ENCODE measurements at places on chromosomes 11 and 22.

DNA sequence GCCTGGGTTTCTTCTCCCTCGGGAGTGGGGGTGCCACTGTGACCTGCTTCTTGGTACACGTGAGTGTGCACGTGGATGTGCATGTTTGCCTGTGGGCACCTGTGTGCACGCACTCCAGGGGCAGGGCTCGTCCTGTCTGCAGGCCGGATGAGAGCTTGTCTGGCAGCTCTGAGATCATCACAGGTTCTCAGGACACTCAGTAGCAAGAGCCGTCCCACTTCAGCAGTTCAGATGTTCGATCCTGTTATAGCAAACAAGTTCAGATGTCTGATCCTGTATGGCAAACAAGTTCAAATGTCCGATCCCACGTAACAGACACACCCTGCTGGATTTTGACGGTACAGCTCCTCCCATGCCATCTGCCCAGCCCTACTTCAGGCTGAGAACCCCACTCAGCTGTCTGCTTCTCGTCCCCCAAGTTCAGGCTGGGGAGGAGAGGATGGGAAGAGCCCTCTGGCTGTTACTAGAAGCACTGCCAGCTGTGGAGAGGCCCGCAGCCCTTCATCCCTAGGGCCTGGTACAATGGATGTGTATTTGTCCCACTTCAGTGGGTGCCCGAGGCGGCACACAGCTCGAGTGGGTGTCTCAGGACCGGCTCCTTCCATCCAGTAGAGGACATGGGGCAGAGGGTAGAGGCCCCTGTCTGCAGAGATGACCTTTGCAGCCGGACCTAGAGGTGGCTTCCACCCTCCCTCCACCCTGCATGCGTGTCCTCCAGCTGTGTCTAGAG is 1126.9 kb downstream of the BRD1 start:
- no peak for DNase-seq

- DNase-seq: no peak
Measured at GRCh38 chr11:44613153-44613552, 47.7 kb downstream of the CD82 start.

DNA sequence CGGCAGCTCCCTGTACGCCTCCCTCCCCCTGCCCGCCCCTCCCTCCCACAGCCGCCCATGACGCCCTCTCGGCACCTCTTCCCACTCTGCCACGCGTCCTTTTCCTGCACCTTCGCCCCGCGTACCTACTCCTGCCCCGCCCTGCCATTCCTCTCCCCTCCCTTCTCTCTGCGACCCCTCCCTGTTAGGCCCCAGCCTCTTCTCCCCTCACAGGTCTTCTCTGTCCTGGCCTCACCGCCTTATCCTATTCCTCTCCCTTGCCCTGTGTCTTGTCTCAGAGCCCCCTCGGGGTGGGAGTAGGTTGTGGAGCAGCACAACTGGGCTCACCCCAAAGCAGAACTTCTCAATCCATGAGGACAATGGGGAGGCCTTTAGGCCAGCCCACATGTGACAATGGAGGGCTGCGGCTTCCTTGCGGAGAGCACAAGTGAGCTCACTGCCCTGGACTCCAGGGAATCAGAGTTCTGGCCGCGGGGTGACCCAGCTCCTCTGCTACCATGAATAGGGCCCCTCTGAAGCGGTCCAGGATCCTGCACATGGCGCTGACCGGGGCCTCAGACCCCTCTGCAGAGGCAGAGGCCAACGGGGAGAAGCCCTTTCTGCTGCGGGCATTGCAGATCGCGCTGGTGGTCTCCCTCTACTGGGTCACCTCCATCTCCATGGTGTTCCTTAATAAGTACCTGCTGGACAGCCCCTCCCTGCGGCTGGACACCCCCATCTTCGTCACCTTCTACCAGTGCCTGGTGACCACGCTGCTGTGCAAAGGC is 539 bp downstream of the SLC35C1 start:
- DNase-seq: no peak

GRCh38 chr11:15617126-15617525 is 502.4 kb downstream of the INSC start:
- no peak for DNase-seq

DNA sequence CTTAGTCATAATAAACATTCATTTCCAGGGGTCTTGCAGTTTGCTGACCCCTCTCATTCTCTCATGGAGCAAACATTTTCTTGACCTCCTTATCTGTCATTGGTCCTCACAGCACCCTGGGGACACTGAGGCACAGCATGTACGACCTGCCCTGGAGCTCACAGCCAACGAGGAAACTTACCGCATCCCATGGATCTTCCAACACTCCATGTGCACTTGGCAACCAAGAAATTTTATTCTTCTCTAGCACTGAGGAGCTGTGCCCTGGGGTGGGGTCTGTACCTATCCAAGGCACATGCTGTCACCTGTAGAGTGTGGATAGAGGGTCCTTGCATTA is 69.4 kb upstream of the IGLL5 start:
- DNase-seq: no peak

GRCh38 chr11:110886288-110886970 is 174.2 kb upstream of the ARHGAP20 start:
- no peak for DNase-seq

- DNase-seq: no peak
Measured at GRCh38 chr11:93370260-93370659, 39.7 kb downstream of the DEUP1 start.

- DNase-seq: no peak
Measured at GRCh38 chr22:49752598-49753091, 75.0 kb downstream of the BRD1 start.

- no peak for DNase-seq
Measured at GRCh38 chr11:67517784-67518552, 5.3 kb downstream of the CABP2 start.

- DNase-seq: no peak
Measured at GRCh38 chr22:36343070-36343719, 44.6 kb downstream of the MYH9 start.
